Neural progenitor cell (in vitro differentiated cells): ENCODE measurements at places on chromosomes 6 and 20. TPM values are rescaled to one million over a fixed set of nuclear protein-coding genes. Genes with fewer than 3 reads are reported as not detected.

The SNAP25 gene
- total RNA-seq, result not detected in 2 replicates

DNA sequence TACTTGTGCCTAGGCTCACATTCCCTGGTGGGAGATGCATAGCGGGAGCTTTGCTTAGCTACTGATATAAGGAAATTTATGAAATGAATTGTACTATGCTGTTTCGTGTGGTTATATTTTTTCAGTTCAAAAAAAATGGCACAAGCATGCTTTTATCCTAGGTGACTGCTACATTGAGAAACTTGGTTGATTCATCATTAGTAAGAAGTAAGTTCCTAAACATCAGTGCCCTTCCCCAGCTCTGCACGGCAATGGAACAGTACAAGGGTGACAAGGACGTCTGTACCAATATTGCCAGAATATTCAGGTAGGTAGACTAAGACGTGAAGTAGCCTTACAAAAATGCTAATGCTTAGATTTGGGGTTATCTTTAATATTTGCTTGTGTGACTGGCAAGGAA, 79.7 kb downstream of the ARMC2 start:
- H3K36me3 ChIP-seq, result no peaks in the 10 kb centered on the region
- no peaks in the 10 kb centered on the region for H3K27me3 ChIP-seq
- H3K4me3 ChIP-seq, result no peak overlapping the region
- H3K27ac ChIP-seq, result no peak overlapping the region
- no peaks in the 10 kb centered on the region for H3K4me1 ChIP-seq

GRCh38 chr6:82419132-82419581, 55.5 kb downstream of the TPBG start:
- no peak overlapping the region for H3K27ac ChIP-seq
- no peak overlapping the region for H3K4me3 ChIP-seq

- H3K4me3 ChIP-seq, result no peak overlapping the region
- peaks cover 9% of the 10 kb centered on the region for H3K4me1 ChIP-seq
- no peak for DNase-seq
- H3K27ac ChIP-seq, result no peak overlapping the region
- no peaks in the 10 kb centered on the region for H3K27me3 ChIP-seq
- H3K36me3 ChIP-seq, result no peaks in the 10 kb centered on the region
These were observed 15.2 kb upstream of the ATXN1 start for GRCh38 chr6:16776394-16777017.

DNA sequence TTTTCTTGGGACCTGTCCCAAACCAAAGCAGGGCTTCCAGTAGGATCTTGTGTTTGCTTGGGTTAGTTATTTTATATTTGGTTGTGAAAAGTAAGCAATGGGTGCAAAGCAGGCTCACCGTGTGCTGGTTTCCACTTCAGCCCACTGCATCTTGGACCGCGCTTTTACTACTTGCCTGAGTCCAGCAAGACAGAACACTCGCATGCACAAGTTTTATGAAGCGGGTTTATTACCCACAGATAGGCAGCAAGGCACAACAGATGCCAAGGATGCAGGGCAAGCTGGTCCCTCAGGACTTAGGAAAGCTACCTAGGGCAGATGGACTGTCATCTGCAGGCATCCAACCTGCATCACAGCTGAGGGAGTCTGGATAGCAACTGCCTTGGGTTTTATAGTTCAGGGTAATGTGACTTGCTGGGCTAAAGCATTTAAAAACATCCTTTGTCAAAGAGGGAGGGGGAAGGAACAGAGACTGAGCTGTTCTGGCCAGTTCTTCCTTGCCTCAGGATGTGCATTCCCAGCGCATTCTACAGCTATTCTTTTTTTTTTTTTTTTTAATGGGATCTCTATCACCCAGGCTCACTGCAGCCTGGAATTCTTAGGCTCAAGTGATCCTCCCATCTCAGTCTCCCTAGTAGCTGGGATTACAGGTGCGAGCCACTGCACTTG, 18.5 kb downstream of the CITED2 start:
- H3K4me3 ChIP-seq, result no peak overlapping the region
- no peak overlapping the region for H3K27ac ChIP-seq
- H3K27me3 ChIP-seq, result no peaks in the 10 kb centered on the region
- no peaks in the 10 kb centered on the region for H3K4me1 ChIP-seq
- no peak for DNase-seq

The AP5S1 gene
- total RNA-seq, result 1.2 and 3.4 TPM in 2 replicates

DNA sequence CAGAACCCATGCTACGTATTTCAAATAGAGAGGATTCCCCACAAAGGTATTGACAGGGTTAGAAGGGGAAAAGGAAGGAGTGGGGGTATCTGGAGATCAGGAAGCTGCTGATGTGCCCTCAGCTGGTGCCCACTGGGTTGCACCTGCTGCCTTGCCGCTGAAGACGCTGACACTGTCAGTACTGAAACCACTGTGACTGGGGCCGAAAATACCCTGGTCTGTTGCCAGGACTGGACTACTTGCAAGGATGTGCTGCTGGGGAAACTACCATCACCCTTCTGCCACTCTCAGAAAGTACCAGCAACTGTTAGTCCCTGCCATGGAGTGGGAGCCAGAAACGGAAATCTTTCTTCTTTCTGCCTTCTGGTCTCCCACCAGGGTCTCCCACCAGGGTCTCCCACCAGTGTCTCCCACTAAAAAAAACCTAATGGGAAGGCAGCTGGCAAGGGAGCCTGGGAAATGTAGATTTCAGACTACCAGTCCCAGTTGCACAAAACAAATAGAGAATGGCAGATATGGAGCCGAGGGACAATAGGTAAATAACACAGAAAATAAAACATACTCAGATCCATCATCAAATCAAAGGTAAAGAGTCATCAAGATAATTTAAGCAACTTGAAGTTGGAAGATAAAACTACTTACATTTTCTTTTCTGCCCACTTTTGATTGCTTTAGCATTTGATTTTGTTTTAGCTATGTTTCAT, 204.8 kb downstream of the TPBG start:
- H3K36me3 ChIP-seq, result no peaks in the 10 kb centered on the region
- no peak for DNase-seq
- H3K27me3 ChIP-seq, result no peaks in the 10 kb centered on the region

The IBTK gene
- total RNA-seq, result 19.5 and 33.7 TPM in 2 replicates

The ATXN1 gene
- 2.8 and 3.6 TPM in 2 replicates for total RNA-seq

The PSORS1C2 gene
- total RNA-seq, result not detected in 2 replicates

DNA sequence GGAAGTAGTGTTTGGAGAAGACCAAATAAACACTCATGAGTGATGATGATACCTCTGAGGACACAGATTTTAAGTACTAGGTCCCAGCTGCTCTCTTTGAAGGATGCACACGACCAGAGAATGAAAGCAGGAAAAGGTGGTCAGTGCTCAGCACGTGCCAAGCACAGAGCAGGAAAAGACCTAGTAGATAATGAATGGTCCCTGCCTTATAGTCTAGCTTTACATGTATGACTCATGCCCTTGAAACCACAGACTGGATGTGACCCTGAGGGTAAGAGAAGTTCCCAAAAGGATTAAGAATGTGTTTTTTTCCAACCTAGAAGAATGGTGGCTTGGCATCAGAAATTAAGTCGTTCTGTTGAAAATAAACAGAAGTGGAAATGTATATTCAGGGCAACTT, 2.8 kb upstream of the MC3R start:
- no peaks in the 10 kb centered on the region for H3K4me1 ChIP-seq
- peaks cover 28% of the 10 kb centered on the region for H3K27me3 ChIP-seq
- no peak overlapping the region for H3K27ac ChIP-seq
- DNase-seq, result no peak
- no peaks in the 10 kb centered on the region for H3K36me3 ChIP-seq

- no peak overlapping the region for H3K27ac ChIP-seq
- DNase-seq, result no peak
- no peaks in the 10 kb centered on the region for H3K4me1 ChIP-seq
These were observed 477.8 kb downstream of the HACE1 start for GRCh38 chr6:104381907-104382306.

- no peaks in the 10 kb centered on the region for H3K36me3 ChIP-seq
- no peak overlapping the region for H3K4me3 ChIP-seq
- H3K4me1 ChIP-seq, result no peaks in the 10 kb centered on the region
- no peaks in the 10 kb centered on the region for H3K27me3 ChIP-seq
These were observed 510.8 kb downstream of the PTPRT start for GRCh38 chr20:42678895-42679294.

The FGD2 gene
- total RNA-seq, result 0.06 and 0.12 TPM in 2 replicates

The CGA gene
- total RNA-seq, result 0.46 TPM in 1 of 2 replicates, not detected in the other

The CST2 gene
- total RNA-seq, result not detected in 2 replicates

The SYTL3 gene
- 0.25 TPM in 1 of 2 replicates, not detected in the other for total RNA-seq

DNA sequence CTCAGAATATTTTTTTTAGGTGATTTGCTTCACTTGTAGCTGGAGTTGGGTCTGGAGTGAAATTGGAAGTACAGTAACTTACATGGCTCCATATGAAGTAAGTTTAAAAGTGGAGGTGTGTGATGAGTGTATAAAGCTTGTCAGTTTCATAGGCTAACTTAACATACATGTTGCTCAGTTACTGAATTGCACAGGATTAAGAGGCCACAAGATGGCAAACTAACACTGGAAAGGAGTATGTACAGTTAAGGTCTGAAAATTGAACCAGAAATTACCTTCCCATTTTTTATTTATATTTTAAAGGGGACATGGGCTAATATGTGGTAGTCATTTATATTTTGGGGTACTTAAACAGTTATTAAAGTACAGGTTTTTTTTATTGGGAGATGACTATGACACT, 45.3 kb upstream of the SMIM8 start:
- no peak overlapping the region for H3K4me3 ChIP-seq
- H3K36me3 ChIP-seq, result no peaks in the 10 kb centered on the region
- DNase-seq, result no peak
- no peaks in the 10 kb centered on the region for H3K4me1 ChIP-seq

GRCh38 chr20:50663095-50663821, 28.1 kb downstream of the RIPOR3 start:
- no peak overlapping the region for H3K27ac ChIP-seq
- no peaks in the 10 kb centered on the region for H3K36me3 ChIP-seq
- no peak for DNase-seq
- H3K4me1 ChIP-seq, result no peaks in the 10 kb centered on the region
- H3K27me3 ChIP-seq, result no peaks in the 10 kb centered on the region
- H3K4me3 ChIP-seq, result no peak overlapping the region

DNA sequence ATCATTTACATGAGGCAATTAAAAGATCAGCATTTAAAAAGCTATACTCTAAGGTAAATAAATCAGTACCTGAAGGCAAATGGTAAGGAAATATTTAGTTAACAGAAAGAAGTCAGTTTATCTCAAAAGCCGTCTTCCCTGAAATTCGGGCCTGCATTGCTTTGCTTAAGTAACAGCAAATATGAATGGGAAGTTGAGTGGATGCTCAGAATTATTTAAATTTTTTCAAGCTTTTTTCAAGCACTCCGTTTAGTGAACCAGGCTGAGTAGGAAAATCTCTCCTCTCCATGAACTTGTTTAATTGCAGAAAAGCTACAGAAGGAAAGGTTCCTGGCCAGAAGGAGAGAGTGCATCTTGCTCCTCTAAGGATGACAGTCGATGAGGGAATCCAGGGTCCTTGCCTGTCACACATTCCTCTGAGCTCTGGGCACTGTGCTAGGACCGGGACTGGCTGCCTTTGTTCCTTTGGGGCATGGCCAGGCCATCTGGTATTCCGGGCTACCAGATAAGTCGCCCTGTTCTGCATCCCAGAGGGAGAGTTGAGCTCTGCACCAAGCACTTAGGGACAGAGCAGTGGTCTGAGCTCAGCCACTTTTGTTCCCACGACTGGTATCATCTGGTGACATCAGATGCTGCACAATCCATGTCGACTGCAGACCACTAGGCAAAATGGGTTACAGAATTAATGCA, 77.6 kb downstream of the RIN2 start:
- no peaks in the 10 kb centered on the region for H3K36me3 ChIP-seq
- H3K27me3 ChIP-seq, result no peaks in the 10 kb centered on the region
- H3K4me1 ChIP-seq, result peaks cover 7% of the 10 kb centered on the region
- peak; percentile 50 for DNase-seq
- no peak overlapping the region for H3K4me3 ChIP-seq
- H3K27ac ChIP-seq, result no peak overlapping the region

The ABT1 gene
- total RNA-seq, result 13.1 and 17.3 TPM in 2 replicates

DNA sequence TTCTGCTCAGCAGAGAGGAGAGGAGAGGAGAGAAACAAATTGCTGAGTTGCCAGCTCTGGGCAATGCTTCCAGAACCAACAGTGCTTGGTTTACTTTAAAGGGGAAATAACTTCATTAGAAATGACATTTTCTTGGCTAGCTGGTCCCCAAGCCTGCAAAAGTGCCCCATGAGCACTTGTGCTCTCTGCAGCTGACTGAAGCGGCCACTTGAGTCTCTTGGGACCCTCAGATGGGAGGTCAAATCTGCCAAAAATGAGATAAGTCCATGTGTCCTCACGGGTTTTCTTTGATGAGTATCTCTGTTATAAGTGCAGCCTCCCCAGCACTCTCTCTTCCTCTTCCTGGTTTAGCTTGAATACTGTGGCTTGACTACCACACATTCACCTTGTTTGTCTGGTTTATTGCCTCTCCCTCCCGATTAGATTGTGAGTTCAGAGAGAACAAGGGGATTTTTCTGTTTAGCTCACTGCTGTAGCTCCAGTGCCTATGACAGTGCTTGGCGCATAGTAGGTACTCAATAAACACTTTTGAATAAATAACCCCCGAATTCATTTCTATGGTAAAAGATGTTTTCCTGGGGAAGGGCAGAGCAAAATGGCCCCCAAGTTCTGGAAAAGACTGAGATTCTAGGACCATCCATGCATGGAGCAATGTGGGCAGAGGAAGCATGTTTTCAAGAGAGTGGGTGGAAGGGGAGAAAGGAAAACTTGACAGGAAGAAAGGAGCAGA, 7.0 kb upstream of the RIN2 start:
- H3K27ac ChIP-seq, result no peak overlapping the region
- no peak overlapping the region for H3K4me3 ChIP-seq
- no peaks in the 10 kb centered on the region for H3K27me3 ChIP-seq
- H3K36me3 ChIP-seq, result no peaks in the 10 kb centered on the region

GRCh38 chr6:33427585-33428223, 7.8 kb downstream of the SYNGAP1 start:
- no peaks in the 10 kb centered on the region for H3K27me3 ChIP-seq
- DNase-seq, result peak; percentile 79
- H3K36me3 ChIP-seq, result no peaks in the 10 kb centered on the region
- H3K4me3 ChIP-seq, result peak overlapping the region; percentile 77
- no peak overlapping the region for H3K27ac ChIP-seq

- H3K4me1 ChIP-seq, result peaks cover 68% of the 10 kb centered on the region
- peak; percentile 55 for DNase-seq
- H3K4me3 ChIP-seq, result peak overlapping the region; percentile 7
- no peaks in the 10 kb centered on the region for H3K27me3 ChIP-seq
These were observed 203.3 kb downstream of the BCAS1 start for GRCh38 chr20:53866794-53867740.
